IPS DF 6.9 (cell line): ENCODE measurements at places on chromosomes 12 and 14.

DNA sequence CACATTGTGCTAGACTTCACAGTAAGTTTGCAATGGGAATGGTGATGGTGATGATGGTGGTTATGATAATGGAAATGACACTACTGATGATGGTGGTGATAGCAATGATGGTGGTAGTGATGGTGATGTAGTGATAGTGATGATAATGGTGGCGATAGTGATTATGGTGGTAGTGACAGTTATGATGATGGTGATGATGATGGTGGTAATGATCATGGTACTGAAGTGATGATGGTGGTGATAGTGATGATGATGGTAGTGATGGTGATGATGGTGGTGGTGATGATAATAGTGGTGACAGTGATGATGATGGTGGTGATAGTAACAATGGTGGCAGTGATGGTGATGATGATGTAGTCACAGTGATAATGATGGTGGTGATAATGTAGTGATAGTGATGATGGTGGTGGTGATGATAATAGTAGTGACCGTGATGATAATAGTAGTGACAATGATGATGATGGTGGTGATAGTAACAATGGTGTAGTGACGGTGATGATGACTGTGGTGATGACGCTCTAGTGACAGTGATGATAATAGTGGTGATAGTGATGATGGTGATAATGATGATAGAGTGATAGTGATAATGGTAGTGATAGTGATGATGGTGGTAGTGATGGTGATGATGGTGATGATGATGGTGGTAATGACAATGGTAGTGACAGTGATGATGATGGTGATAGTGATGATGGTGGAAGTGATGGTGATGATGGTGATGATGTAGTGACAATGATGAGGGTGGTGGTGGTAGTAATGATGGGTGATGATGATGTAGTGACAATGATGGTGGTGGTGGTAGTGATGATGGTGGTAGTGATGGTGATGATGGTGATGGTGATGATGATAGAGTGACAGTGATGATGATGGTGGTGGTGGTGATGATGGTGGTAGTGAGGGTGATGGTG, 222.9 kb upstream of the PWP1 start:
- DNase-seq: no peak

GRCh38 chr12:79956896-79957295, 22.0 kb upstream of the PPP1R12A start:
- no peak for DNase-seq

DNA sequence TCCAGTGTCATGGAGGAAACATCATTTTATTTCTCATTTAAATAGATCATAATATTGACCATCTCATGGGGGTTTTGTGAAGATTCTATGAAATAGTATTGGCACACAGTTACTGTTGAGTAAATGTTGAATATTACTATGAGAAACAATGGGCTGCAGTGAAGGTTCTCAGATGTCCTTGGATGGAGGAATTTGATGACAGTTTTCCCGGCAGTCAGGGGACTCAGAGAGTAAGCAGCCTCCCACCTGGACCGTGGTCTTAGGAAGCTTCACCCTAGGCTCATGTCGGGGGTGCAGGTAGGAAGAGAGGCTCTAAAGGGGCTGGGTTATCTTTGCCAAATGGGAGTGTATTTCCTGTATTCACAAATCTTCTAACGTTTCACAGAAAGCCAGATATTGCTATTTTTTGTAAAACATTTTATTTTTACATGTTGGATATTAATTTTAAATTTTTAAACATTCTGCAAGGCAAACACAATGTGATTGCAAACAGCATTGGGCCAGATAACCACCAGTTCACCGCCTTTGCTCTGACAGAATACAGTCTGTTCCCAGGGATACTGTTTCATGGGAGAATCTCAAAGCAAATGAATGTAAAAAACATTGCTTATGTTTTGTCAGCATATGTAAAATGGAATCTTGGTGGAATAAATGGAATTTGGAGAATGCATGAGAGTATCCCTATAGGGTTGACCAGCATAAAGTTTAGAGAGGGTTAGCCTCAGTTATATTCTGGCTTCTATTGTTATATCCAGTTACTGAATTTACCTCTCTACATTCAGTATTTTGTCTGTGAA, 380.8 kb upstream of the TMEM132C start:
- no peak for DNase-seq

DNA sequence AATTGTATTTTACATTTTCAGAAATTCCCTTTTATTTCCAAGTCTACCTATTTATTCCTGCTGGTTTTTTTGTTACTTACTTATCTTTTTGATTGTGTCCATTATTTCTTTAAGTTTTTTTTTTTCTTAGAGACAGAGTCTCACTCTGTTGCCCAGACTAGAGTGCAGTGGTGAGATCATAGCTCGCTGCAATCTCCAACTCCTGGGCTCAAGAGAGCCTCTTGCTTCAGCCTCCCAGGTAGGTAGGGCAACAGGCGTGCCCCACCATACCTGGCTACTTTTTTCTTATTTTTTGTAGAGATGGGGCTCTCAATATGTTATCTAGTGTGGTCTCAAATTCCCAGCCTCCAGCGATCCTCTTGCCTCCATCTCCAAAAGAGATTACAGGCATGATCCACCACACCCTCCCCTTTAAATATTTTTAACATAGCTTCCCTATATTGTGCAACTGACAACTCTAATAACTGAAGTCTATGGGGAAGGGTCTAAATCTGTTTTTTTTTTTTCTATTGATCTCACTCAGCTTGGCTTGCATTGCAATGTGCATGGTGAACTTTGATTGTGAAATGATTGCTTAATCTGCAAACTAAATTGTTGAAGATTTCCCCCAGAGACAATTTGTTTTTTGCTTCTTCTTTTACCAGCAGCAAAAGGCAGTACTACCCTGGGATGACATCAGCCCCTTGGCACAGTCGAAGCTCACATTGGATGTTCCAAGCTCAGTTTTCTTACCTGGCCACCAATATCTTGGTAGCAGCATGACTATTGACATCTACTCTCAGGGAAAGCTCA, 25.7 kb upstream of the COCH start:
- no peak for DNase-seq

DNA sequence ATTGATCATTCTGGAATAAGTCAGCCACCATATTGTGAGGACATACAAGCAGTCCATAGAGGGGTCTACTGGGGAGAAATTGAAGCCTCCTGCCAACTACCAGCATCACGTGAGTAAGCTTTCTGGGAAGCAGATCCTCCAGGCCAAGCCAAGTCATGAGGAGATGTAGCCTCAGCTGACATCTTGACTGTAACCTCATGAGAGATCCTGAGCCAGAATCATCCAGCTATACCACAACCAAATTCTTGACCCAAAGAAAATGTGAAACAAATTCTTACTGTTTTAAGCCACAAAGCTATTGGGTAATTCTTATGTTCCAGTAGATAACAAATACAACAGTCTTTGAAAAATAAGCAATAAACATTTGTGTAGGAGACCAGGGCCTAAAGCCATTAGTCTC, 479.4 kb upstream of the DCN start:
- DNase-seq: no peak

- no peak for DNase-seq
These were observed 28.4 kb downstream of the STK38L start for GRCh38 chr12:27272373-27273028.

GRCh38 chr12:109944561-109945359, 44.7 kb downstream of the TCHP start:
- DNase-seq: peak; percentile 64

- DNase-seq: no peak
These were observed 76.0 kb downstream of the KCNK13 start for GRCh38 chr14:90137807-90138206.

- DNase-seq: no peak
These were observed 181.8 kb upstream of the MYL2 start for GRCh38 chr12:111102102-111102739.

DNA sequence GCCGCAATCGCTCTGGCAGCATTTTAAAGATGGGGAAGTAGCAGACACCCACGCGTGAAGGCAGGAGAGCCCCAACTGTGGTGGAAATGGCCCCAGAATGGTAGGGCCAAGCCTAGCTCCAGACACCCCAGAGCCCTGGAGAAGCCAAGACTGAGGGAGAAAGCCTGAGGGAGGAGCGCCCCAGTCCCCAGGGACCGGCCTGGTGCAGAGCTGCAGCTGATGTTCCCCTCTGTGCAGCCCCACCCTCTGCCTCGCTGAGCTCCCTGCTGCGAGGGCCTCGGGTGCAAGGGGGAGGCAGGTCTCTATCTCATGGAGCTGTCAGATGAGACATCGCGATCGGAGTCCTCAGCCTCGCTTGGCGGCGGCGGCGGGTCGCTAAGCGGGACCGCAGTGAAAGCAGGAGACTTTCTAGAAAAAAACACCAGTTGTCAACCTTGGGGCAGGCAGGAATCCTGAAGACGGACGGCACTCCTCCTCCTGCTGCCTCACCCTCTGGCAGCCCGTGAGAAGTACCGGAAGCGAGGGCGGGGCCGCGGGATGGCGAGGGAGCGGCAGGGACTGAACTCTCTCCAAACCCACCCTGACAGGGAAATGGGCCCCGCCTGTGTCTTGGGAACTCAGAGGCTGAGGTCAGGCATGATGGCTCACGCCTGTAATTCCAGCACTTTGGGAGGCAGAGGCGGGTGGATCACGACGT, 6.0 kb downstream of the GAPDH start:
- DNase-seq: no peak

- no peak for DNase-seq
These were observed 2.9 kb upstream of the AGAP2 start for GRCh38 chr12:57741413-57741789.

GRCh38 chr12:32273712-32274111, 125.6 kb upstream of the FGD4 start:
- DNase-seq: no peak

GRCh38 chr14:50598765-50599164, 38.8 kb downstream of the ATL1 start:
- DNase-seq: no peak

DNA sequence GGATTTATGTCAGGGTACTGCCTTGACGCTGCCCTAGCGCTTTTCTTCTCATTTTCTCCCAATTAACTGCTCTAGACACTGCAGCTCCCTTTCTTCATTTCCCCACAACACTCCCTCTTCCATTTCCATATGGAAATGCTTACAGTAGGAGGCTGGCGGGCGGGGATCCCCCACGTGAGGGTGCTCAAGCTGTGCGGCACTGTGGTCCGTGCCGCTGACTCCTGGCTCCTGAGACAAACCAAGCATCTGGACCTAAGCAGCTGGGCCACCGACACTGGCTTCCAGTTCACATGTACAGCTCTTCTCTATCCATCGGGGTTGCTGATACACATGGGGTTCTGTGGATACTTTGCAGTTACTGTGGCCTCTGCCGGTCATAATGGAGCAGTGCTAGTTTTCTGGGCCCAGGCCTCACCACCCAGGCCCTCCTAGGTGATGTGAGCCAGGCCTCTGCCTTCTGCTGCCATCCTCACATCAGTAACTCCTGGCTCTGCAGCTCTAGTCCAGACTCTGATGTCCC, 20.2 kb downstream of the TCHP start:
- DNase-seq: no peak

- DNase-seq: no peak
These were observed 163.0 kb downstream of the ATP23 start for GRCh38 chr12:58104351-58104755.

GRCh38 chr14:21997300-21997699, 323.7 kb upstream of the OR4E1 start:
- DNase-seq: peak; percentile 41

DNA sequence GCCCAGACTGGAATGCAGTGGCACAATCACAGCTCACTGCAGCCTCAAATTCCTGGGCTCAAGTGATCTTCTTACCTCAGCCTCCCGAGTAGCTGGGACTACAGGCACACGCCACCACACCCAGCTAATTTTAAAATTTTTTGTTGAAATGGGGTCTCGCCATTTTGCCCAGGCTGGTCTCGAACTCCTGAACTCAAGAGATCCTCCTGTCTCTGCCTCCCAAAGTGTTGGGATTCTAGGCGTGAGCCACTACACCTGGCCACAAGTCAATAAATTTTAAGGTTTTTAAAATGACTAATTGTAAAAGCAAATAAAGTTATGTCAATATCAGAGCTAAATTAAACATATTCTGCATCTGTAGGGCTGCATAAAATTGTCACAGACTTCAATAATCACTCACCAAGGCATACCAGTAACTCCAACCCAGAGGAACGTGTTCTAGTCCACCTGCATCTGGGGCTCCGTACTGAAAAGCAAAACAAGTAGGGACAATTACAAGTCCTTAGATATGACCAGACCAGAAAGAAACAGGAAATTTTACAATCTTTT, 13.9 kb downstream of the GNS start:
- DNase-seq: no peak

DNA sequence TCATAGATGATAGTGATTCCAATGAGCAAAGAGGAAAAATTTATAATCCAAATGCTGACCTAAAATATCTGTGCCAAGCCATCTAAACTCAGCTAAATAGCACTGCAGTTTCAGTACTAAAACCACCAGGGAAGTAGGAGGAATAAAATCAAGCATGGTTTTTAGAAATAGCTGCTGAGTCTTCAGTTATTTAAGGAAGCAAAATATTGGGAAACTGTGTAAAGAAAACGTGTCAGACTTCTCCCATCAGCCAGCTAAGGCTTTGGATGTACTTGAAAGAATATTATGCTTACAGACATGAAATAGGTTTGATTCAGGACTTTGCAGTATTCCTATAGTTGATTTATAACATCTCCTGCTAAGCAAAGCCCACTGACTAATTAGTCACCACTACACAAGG, 24.7 kb downstream of the CLEC2D start:
- no peak for DNase-seq

GRCh38 chr12:65533177-65533883, 254.8 kb downstream of the MSRB3 start:
- DNase-seq: no peak

GRCh38 chr14:63853831-63854293, 1.1 kb downstream of the SYNE2 start:
- no peak for DNase-seq

- DNase-seq: no peak
These were observed 263.9 kb downstream of the KTN1 start for GRCh38 chr14:55843718-55844403.

- DNase-seq: no peak
These were observed 10.0 kb downstream of the STAC3 start for GRCh38 chr12:57240926-57241401.

DNA sequence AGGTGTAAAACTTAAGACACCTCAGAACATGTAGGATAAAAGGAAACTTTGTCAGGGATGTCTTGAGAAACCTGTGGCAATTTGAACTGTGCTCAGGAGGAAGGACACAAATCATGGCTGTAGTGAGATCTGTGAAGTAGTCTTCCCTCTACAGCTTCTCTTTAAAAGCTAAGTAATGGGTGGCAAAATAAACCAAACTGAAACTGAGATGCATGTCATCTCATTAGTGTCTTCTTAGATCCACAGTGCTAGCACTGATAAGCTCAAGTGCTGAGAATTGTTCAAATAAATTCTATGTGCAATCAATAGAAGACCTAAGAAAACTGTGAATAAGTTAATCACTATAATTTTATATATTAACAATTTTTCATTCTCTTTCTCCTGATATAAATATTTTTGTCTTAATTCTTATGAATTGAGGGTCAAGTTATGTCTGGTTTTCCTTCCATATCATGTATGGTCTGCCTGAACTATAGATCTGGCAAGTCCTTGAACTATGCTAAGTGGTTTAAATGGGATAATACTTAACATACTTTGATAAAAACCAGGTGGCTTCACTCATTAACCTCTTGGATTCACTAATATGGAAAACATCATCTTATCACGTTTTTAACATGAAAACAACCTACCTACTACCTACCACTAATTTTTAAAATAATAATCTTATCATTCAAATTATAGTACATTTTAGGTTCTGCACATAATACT, 27.2 kb downstream of the SYT1 start:
- no peak for DNase-seq
